Fibroblast of gingiva (primary cell): ENCODE measurements at places on chromosomes 3 and 15.

GRCh38 chr3:128353991-128354687 is 112.6 kb downstream of the DNAJB8 start:
- peak; percentile 6 for DNase-seq

DNA sequence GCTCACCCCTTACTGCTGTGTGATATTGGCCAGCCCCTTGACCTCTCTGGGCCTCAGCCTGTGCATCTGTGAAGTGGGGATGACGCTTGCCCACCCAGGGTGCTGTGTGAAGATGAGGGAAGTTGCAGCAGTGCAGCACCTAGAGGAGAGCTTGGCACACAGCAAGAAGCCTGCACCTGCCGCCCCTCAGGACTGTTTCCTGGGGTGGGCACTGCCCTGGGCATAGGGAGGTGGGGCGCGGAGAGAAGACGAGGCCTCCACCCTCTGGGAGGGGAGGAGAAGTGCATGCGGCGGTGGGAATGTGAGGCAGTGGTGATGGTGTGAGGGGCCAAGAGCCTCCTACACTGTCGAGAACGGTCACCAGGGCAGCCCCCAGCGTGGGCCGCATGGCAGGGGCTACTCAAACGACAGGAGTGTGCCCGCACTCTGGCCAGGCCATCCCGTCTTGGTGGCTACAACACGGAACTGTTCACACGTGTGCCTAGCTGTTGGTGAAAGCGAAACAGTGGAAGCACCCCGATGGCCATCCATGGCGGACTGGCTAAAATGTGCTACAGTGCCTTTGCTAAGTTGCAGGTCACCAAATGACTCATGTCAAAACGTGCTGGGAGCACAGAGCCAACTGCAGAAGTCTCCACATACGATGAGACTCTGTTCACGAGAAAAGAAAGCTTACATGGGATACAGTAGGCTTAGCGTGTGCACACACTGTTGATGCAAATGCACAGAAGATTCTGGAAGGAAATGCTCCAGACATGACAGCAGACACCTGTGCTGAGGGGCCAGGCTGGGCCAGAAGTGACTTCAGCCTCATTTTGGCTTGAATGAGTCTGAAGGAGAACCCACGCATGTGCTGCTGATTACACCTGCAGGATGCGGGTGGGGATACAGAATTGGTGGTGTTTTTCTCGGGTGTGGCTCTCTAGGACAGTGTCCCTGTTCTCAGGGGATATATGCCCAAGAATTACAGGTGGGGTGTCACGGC is 40.4 kb upstream of the IQSEC1 start:
- DNase-seq = no peak

- no peak for DNase-seq
These were observed 134.8 kb upstream of the ABI3BP start for GRCh38 chr3:101128001-101128400.

GRCh38 chr15:72835294-72835890 is 51.8 kb upstream of the ADPGK start:
- no peak for DNase-seq

DNA sequence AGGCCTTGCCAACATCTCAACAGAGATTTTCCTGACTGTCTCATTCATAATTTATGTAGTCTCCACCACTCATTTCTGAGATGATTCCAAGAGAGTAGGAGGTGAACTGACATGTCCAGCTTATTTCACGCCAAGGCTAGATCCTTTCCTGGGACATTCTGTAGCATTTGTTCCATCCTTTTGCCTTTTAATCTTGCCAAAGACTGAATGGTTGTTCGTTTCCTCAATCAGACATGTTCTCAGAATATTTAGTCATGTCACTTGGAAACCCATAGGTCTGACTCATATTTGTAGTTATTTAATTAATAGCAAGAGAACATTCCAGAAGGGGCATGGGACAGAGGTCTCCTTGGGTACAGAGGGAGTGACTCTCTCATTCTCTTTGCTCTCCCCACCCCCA is 80.9 kb downstream of the DHX36 start:
- DNase-seq = peak; percentile 53

- peak; percentile 45 for DNase-seq
These were observed 111.4 kb downstream of the DLG1 start for GRCh38 chr3:197186887-197187588.

GRCh38 chr3:185225523-185225922 is 28.3 kb downstream of the EHHADH start:
- peak; percentile 27 for DNase-seq

GRCh38 chr3:89098173-89098572 is 9.2 kb upstream of the EPHA3 start:
- DNase-seq = no peak

DNA sequence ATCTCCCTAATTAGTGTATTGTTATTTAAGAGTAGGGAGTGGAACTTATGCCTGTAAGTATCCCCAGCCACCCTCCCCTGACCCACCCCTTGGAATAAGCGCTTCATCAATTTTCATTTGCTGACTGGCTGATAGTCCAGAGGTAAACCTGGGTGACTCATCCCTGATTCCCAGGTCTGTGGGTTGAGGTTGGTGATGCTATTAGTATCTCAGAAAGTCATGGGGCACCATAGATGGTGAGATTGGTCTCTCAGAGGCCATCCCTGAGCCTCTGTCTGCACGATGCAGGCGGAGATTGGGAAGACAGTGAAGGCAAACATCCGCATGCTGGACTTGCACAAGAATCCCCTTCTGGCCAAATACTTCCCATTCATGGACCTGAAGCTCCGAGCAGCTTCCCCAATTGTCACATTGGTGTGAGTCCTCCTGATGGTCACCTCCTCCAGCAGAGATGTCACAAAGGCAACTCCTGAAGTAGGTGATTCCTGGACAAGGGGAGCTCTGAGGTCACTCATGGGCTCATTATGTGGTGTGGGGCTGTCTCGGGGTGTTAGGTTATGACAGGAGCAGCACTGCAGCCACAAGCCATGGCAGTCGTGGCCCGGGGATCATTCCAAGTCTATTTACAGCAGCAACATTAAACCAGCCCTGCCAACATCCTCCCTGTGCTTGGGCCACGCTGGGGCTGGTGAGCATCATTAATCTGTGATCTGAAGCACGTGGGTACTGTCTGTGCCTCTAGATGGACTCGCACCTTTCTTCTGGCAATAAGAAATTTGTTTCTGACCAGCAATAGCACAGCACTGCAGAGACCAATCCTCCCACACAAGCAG is 6.8 kb upstream of the TXNRD3 start:
- DNase-seq = no peak

DNA sequence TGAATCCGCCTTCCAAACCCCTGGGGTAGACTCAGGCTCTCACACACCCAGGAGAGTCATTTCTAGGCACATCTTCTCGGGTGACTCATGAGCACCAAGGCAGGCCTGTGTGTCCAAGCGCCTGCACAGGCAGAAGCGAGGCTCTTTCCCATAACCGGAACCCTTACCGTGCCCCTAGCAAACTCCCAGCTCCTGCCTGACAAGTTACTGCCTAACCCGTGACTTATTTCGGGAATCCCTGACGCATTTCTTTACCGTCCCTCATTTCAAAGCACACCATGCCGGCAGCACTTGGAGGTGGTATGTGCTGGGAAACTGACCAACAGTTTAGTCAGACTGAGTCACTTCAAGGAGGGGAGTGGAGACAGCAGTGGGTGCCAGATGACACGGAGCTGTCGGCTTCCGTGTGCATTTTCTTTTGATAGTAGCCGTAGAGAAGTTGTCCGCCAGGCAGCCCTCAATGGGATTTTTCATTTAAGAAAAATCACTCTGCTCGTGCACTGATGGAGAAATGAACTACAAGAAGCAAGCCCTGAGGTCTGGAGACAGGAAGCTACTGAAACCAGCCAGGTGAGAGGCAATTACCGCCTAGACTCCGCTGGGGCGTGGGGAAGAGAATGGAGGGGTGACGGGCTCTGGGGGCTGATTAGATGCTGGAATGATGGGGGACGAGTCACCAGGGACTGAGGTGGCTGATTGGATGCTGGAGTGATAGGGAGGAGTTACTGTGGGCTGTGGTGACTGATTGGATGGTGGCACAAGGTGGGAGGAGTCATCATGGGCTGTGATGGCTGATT is 17.3 kb upstream of the HRH1 start:
- peak; percentile 99 for DNase-seq

DNA sequence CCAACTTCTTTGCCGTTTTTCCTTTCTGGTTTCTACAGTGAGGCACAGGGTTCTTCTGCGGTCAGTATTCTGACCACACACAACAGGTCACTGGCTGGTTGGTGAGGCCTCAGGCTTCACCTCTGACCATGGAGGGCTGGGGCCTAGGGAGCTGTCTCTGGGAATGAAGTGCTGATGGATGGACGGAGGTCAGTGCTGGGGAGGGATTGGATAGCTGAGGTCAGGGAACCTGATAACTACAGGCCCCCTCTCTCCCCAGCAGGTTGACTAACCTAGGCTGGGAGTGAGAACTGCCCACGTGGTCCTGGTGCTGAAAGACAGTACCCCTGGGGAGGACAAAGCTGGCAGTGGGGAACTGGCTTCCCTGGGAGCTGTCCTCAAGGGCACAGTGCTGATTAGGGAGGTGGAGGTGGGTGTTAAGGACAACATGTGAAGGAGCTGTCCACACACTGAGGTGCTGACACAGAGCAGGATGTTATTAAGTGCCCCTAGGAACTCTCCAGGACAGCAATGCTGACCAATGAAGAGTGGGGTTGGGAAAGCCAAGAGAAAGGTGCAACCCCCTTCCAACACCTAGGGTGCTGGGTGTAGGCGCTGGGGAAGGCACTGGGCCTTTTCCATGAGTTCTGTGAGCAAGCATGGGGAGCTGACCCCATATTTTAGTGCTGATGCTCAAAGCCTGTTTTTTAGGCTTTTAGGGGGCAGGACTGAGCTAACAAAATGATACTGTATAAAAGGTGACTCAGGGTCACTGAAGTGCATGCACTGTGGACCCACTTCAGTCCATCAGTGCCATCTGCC is 45.2 kb downstream of the ATP2B2 start:
- DNase-seq = peak; percentile 14

- peak; percentile 74 for DNase-seq
These were observed 158.7 kb downstream of the USP13 start for GRCh38 chr3:179811321-179812095.

GRCh38 chr3:54003136-54003535 is 111.5 kb upstream of the SELENOK start:
- no peak for DNase-seq

- no peak for DNase-seq
These were observed 31.1 kb downstream of the PSTPIP1 start for GRCh38 chr15:77025941-77026411.

- DNase-seq = no peak
These were observed 2.5 kb upstream of the NLGN1 start for GRCh38 chr3:173395073-173395411.

- DNase-seq = peak; percentile 77
These were observed 42.7 kb upstream of the PRICKLE2 start for GRCh38 chr3:64267721-64268604.

GRCh38 chr15:40894681-40895448 is 615 bp downstream of the VPS18 start:
- peak; percentile 65 for DNase-seq

- DNase-seq = no peak
These were observed 131.9 kb upstream of the MEF2A start for GRCh38 chr15:99433757-99434450.

GRCh38 chr3:31508452-31509146 is 24.1 kb upstream of the STT3B start:
- DNase-seq = no peak

DNA sequence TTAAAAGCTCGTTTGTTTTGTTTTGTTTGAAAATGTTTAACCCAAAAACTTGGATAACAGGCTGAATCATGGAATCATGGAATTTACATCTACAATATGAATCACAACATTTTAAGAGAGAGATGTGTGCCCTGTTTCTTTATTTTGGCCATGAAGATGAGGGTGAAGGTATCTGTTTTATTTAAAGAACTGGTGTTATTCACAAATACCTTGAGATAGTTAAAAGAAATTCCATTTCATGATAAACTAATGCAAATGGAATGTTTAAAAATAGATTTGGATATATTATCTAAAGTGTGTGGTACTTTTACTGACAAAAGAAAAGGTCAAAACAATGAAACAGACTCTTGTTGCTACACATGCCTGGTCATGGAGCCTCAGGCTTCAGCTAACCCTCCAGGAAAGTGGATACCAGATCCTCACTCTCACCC is 486.0 kb upstream of the CFAP20DC start:
- peak; percentile 49 for DNase-seq

- no peak for DNase-seq
These were observed 88.3 kb downstream of the PDZRN3 start for GRCh38 chr3:73536336-73536895.
